Pancreas (tissue), 10 donors: ENCODE measurements at places on chromosomes 6 and 20. TPM values are rescaled to one million over a fixed set of nuclear protein-coding genes. Genes with fewer than 3 reads are reported as not detected.

Gene RCAN2
- polyA plus RNA-seq: 2.9 TPM

Gene ERVFRD-1
- 0.07 TPM for polyA plus RNA-seq

Gene UBE2C
- polyA plus RNA-seq: 0.61 TPM

Gene C6orf58
- polyA plus RNA-seq: 0.23 TPM

Gene RBM24
- polyA plus RNA-seq: 0.45 TPM

Gene TMEM74B
- 15.3 TPM for polyA plus RNA-seq

Gene HLA-DMA
- 34.0 TPM for polyA plus RNA-seq

Gene L3MBTL1
- 8.4 TPM for polyA plus RNA-seq

Gene KCNG1
- 4.0 TPM for polyA plus RNA-seq

Gene CCM2L
- polyA plus RNA-seq: 5.3 TPM

Gene ANGPT4
- 0.34 TPM for polyA plus RNA-seq

Gene ZNF133
- polyA plus RNA-seq: 21.6 TPM

Gene SLC17A3
- 0.02 TPM for polyA plus RNA-seq

Gene PPIL4
- polyA plus RNA-seq: 9.1 TPM

Gene ID4
- polyA plus RNA-seq: 15.7 TPM

Gene HMGCLL1
- 8.1 TPM for polyA plus RNA-seq

Gene LY6G6C
- not detected for polyA plus RNA-seq

Gene TRIM10
- not detected for polyA plus RNA-seq

Gene NKX2-4
- not detected for polyA plus RNA-seq

Gene FAM217A
- 0.76 TPM for polyA plus RNA-seq
